ENCODE measurements at places on chromosomes 13 and 19. TPM values are rescaled to one million over a fixed set of nuclear protein-coding genes. Genes with fewer than 3 reads are reported as not detected.

The CGB1 gene
- not detected for total RNA-seq

The NKPD1 gene
- not detected for total RNA-seq

The ATXN8OS gene
- not detected for total RNA-seq

The INSR gene
- 205 TPM for total RNA-seq

The EPS8L1 gene
- 17.4 TPM for total RNA-seq

The ACOD1 gene
- not detected for total RNA-seq

The FFAR2 gene
- total RNA-seq: not detected

The SULT2B1 gene
- 0.64 TPM for total RNA-seq

DNA sequence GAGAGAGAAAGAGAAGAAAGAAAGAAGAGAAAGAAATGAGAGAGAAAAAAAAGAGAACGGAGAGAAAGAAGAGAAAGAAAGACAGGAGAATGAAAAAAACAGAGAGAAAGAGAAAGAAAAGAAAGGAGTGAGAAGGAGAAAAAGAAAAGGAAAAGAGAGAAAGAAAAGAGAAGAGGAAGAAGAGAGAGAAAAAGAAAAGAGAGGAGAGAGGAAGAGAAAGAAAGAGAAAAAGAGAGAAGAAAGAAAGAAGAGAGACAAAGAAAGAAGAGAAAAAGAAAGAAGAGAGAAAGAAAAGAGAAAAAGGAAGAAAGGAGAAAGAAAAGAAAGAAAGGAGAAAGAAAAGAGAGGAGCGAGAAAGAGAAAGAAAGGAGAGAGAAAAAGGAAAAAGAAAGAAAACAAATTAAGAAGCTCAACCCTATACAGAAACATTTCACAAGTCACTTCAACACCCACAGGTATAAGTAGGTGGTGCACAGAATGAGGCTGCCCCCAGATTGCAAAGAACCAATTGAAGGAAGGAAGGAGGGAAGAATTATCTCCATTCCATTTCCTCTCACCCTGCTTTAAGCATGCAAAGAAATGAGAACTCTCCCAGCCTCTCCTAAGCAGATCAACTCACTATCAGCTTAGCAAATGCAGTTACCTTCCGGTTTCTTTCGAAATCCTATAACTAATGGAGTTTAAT lies 98.8 kb upstream of the CACNA1A start:
- no peak for DNase-seq

DNA sequence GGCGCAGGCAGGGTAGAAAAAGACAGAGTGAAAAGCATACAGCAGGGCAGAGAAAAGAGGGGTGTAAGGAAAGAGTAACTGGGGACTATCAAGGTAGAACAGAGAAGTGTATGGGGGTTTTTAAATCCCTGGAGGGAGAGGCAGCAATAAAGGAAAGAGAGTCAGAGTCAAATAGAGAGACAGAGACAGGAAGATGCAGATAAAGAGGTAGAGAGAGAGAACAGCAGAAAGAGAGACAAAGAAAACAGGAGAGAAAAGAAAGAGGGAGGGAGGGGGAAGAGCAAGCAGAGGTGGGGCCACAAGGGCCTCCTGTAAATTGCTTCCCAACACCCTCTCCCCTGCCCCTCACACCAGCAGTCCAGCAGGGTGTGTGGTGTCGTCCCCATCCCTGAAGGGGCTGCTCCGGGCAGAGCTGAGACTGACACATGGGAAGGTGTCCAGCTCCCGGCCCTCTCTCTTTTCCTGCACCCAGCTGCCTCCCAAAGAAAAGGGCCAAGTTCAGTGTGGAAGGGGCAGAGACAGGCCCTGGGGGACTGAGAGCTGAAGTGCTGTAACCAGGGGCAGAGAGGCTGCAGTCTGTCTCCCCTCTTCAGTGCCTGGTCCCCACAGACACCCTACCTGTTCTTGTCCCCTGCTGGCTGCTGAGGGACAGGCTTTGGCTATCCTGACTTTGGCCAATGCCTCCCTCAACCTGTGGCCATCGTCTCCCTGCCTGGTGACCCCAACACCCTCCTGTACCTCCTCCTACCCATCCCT lies 17.4 kb upstream of the POU2F2 start:
- no peak for DNase-seq

- no peak for DNase-seq
These were observed 25.5 kb downstream of the TJP3 start for GRCh38 chr19:3733549-3734309.

DNA sequence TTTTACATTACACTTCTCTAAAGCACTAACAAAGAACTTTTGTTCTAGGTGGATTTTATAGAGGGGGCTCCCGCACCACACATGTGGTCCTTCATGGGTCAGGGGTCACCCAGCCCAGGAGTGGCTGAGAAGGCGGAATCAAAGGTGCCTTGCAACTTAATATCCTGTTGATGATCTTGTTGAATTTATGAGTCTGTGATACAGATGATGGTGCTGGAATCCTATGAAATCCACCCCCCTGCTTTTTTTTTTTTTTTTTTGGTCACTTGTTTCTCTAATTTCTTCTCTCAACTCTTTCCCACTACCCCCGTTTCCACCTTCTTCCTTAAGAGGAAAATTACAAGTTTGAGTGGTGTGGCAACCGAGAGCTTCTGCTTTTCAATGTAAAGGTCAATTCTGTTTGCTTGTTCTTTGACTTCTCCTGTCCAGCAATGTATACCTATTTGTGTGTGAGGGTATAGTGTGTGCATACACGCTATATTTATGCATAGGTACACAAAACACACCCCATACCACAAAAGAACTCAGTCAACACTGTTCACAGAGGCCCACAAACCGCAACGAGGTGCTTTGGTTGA lies 4.2 kb upstream of the ZIC2 start:
- no peak for DNase-seq

DNA sequence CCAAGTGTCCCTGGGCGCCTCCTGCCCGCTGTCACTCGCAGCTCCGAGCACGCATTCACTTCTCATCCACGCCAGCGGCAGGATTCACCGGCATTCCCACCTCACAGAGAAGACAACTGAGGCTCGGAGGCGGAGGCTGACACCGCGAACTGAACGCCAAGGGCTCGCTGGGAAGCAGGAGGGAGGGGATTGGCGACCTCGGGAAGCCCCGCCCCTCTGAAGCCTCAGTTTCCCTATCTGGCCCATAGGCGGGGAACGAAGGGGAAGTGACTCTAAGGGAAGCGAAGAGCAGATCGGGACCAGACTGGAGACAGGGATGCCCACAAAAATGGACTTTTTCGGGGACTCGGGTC lies 256 bp downstream of the MICOS13 start:
- no peak for DNase-seq

- no peak for DNase-seq
These were observed 20.2 kb downstream of the KLK5 start for GRCh38 chr19:50932690-50933083.

- DNase-seq: no peak
These were observed 22.8 kb upstream of the ITM2B start for GRCh38 chr13:48210178-48210577.

GRCh38 chr19:38388349-38389100 lies at the start of gene SPRED3:
Gene SPRED3 (plus strand): TSS chr19:38388697. CDS start chr19:38390303, 1,606 bp downstream.
- peak; percentile 74 for DNase-seq

DNA sequence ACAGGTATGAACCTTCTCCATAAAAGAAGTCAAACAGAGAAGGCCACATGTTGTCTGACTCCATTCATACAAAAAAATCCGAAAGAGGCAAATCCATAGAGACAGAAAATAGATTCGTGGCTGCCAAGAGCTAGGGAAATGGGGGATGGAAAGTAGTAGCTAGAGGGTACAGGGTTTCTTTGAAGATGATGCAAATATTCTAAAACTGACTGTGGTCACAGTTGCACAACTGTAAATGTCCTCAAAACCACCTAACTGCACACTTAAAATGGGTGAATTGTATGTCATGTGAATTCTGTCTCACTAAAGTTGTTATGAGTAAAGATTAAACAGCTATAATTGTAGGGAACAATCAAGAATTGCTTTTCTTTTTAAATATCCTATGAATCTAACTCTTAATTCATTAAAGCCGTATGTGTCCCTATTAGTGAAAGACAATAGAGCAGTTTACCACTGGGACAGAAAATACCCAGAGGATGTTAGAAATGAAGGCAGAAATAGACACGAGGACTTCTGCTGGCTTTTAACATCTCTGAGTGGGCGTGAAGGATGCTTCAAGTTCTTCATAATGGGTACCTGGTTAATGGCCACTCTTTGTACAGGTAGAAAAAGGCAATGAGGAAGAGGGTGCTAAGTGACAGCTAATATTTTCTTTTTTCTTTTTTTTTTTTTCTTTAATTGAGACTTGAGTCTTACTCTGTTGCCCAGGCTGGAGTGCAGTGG lies 21.2 kb downstream of the INSR start:
- no peak for DNase-seq

DNA sequence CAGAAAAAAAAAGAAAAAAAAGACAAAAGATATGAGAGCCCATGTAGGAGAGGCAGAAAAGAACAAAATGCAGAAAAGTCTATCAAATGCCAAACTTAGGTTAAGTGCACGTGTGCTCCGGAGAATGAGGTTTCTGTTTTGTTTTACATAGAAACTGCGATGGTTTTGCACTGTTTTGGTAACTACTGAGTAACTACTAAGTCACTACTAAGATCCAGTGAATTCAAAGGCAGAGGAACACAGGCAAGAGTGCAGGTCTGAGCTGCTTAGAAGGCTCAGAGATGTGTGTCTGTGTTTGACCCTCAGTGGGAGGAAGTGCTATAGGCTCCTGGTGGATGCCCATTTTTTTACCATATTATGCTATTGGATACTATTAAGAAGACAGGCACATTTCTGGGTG lies 299.3 kb downstream of the NDFIP2 start:
- no peak for DNase-seq

DNA sequence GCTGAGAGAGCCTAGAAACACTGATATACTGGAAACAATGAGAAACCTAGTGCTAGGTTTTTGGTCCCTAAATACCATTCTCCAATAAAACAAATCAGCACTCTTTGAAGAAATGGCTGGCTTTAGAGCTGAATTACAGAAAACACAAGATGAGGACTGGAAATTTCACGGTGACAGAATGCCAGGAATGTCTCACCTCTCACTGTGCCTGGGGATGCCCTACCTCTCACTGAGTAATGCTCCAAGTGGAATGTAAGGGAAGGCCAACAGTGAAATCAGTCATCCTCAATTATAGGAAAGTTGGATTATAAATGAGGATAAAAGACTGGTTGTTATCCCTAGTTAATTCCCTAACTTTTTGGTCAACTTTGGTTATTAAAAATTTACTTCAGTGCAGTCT lies 259.0 kb downstream of the NALCN start:
- no peak for DNase-seq

- no peak for DNase-seq
These were observed 15.0 kb upstream of the KLF2 start for GRCh38 chr19:16309643-16310042.
